ENCODE measurements at places on chromosomes 3 and 15. TPM values are rescaled to one million over a fixed set of nuclear protein-coding genes. Genes with fewer than 3 reads are reported as not detected.

RGMA gene
- total RNA-seq, result 20.7 TPM

RAB27A gene
- 7.3 TPM for total RNA-seq

AP3B2 gene
- total RNA-seq, result 36.4 TPM

CPB1 gene
- total RNA-seq, result 0.30 TPM

GRCh38 chr3:177596816-177597271 lies 399.6 kb upstream of the TBL1XR1 start:
- H3K27me3 ChIP-seq, result no peaks in the 10 kb centered on the region
- H3K4me3 ChIP-seq, result no peak overlapping the region
- no peaks in the 10 kb centered on the region for H3K36me3 ChIP-seq

DNA sequence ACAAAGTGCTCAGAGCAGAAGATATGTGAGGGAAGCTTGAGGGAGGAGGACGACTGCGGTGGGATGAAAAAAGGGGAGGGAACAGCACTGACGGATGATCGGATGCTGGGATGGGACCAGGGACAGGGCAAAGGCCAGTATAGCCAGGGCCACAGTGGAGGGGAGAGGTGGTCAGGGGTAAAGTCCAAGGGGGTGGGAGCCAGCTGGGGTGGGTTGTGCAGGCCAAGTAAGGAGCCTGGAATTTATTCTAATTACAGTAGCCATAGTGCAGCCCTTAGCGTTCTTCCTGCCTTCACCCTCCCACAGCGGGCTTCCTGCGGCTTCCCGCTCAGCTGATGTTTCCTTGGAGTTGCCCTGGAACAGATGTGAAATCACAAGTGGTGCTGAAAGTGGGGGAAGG lies 7.6 kb upstream of the APEH start:
- no peak for DNase-seq
- H3K4me3 ChIP-seq, result no peak overlapping the region
- peaks cover 30% of the 10 kb centered on the region for H3K4me1 ChIP-seq
- peaks cover 85% of the 10 kb centered on the region for H3K36me3 ChIP-seq
- H3K27me3 ChIP-seq, result no peaks in the 10 kb centered on the region
- H3K27ac ChIP-seq, result no peak overlapping the region

DNA sequence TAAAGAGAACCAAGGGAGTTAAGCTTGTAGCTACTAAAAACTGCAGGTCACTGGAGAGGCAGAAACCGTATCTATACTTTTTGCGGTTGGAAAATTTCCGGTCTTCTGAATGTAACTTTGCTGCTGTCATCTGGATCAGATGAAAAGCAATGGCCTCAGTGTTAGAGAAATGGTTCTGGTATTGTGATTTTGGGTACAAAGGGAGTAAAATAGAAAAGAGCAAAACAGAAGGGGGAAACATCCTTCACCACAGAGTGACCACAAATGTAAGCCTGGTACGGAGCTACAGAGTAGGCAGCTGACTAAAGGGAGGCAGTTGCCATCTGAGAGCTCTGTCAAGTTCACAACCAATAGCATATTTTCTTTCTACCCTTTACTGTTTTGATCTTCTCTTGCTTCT lies 5.6 kb downstream of the CD96 start:
- H3K27ac ChIP-seq, result no peak overlapping the region
- no peaks in the 10 kb centered on the region for H3K36me3 ChIP-seq
- DNase-seq, result no peak
- H3K4me1 ChIP-seq, result no peaks in the 10 kb centered on the region
- H3K27me3 ChIP-seq, result no peaks in the 10 kb centered on the region
- H3K4me3 ChIP-seq, result no peak overlapping the region

- no peak overlapping the region for H3K4me3 ChIP-seq
- H3K4me1 ChIP-seq, result no peaks in the 10 kb centered on the region
- H3K36me3 ChIP-seq, result peaks cover 15% of the 10 kb centered on the region
- DNase-seq, result no peak
Measured at GRCh38 chr3:73385568-73385967, 239.2 kb downstream of the PDZRN3 start.

- no peak overlapping the region for H3K4me3 ChIP-seq
- no peak for DNase-seq
- H3K36me3 ChIP-seq, result no peaks in the 10 kb centered on the region
- no peaks in the 10 kb centered on the region for H3K4me1 ChIP-seq
- H3K27me3 ChIP-seq, result no peaks in the 10 kb centered on the region
Measured at GRCh38 chr15:62124176-62124972, 40.7 kb downstream of the C2CD4B start.
